ENCODE measurements at places on chromosomes 3 and 15.

GRCh38 chr3:135752851-135753250 lies 212.7 kb upstream of the PPP2R3A start:
- DNase-seq = peak; percentile 10

DNA sequence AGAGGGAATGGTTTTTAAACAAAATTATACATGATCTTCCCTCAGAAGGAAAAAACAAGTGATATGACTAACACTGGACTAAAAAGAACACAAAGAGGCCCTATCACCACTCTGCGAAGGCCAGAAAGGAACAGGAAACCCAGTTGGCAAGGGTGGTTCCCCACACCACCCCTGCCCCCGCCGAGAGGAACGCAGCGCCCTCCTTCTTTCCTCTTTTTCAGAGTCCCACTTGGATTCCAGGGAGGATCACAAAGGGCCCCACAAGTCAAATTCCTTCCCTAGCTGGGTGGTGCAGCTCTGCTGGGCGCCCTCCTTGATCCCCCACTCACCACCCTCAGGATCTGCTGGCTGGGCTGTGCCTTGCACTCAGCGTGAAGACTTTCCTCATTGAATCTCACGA lies 29.8 kb downstream of the PLA1A start:
- DNase-seq = peak; percentile 37

DNA sequence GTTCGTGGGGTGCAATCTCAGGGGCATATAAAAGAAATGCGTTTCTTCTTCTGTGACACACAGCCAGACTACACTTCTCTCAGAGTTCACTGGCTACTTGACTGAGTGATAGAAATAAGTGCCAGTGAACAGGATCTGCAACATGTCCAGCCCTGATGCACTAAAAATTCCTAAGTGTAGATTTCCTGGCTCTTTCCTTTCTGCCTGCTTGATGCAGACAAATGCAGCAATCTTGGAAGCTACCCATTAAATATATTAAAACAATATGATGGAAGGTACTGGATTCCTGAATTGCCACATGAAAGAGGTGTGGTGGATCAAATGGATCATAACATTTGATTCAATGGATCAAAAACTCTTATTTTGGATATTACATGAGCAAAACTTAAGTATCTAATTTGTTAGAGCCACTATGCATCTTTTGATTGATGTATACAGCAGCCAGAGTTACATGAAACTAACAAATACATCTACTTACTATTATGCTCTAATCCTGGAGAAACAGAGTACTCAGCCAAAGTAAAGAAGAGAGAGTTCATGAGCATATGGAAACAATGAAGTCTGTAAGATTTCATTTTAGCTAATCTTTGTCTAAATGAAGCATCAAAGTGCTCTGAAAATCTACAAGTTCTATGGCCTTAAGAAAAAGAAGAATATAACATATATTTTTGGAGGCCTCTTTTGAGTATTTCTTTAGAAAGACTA lies 222.6 kb downstream of the ZNF385D start:
- no peak for DNase-seq

GRCh38 chr3:73188707-73189106 lies 127.2 kb downstream of the EBLN2 start:
- DNase-seq = no peak

- DNase-seq = no peak
Observed at GRCh38 chr3:55789516-55789915, 302.4 kb upstream of the WNT5A start.

DNA sequence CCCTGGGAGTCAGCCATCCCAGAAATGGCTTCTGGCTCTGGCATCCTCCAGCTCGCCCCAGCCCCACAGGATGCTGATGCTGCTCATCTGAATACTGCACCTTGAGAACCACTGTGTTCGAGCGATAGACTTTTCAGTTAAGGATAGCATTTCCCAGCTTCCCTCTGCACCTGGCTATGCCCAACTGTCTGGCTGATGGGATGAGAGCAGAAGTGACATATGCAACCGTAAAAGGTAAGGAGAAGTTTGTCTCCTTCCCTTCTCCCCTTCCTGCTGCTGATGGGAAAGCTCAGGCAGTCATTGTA lies 9.7 kb upstream of the HHATL start:
- DNase-seq = no peak

- no peak for DNase-seq
Observed at GRCh38 chr3:183031826-183032225, 51.5 kb upstream of the DCUN1D1 start.

DNA sequence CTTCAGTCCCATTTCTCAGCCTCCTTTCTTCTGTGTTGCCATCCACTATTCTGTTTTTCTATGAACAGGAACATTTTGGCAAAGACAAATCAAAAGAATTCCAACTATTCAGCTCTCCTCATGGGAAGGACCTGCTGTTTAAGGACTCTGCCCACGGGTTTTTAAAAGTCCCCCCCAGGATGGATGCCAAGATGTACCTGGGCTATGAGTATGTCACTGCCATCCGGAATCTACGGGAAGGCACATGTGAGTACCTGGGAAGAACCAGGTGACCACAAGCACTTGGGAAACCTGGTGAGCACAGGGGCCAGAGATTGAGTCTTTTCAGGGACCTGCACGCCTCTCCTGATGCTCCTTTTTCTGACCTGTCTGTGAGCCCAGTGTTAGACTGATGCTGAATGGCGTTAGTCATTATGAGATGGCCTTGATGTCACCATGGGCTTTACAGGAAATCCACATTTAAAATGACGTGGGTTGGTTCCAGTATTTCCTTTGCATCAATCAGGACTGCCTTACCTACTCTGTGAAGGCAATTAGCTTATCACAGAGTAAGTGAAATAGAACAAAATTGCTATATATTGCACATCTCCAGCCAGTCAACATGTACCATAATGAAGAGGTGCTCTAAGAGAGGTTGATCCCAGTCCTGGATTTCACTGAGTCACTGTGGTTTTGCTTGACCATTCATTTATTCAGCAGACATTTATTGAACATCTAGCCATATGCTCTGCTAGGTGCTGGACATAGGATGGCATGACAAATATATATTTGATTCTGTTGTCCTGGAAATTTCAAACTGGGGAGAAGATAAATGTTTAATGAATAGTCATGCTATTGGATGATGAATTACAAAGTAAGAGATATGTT lies 11.7 kb downstream of the TF start:
- no peak for DNase-seq

GRCh38 chr15:42139596-42139995 lies 16.8 kb downstream of the PLA2G4F start:
- peak; percentile 62 for DNase-seq

GRCh38 chr3:57130571-57131209 lies 34.5 kb downstream of the IL17RD start:
- DNase-seq = no peak

- no peak for DNase-seq
Observed at GRCh38 chr3:35473956-35474355, 165.4 kb upstream of the ARPP21 start.

DNA sequence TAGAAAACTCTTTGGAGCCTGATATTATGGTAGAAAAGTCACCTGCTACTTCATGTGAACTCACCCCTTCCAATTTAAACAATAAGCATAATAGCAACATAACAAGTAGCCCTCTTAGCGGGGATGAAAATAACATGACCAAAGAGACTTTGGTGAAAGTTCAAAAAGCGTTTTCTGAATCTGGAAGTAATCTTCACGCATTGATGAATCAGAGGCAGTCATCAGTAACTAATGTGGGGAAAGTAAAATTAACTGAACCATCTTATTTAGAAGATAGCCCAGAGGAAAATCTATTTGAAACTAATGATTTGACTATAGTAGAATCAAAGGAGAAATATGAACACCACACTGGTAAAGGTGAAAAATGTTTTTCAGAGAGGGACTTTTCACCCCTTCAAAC lies 5.1 kb upstream of the SCG5 start:
- DNase-seq = no peak

GRCh38 chr3:25460751-25461150 lies 32.7 kb downstream of the RARB start:
- DNase-seq = peak; percentile 16

DNA sequence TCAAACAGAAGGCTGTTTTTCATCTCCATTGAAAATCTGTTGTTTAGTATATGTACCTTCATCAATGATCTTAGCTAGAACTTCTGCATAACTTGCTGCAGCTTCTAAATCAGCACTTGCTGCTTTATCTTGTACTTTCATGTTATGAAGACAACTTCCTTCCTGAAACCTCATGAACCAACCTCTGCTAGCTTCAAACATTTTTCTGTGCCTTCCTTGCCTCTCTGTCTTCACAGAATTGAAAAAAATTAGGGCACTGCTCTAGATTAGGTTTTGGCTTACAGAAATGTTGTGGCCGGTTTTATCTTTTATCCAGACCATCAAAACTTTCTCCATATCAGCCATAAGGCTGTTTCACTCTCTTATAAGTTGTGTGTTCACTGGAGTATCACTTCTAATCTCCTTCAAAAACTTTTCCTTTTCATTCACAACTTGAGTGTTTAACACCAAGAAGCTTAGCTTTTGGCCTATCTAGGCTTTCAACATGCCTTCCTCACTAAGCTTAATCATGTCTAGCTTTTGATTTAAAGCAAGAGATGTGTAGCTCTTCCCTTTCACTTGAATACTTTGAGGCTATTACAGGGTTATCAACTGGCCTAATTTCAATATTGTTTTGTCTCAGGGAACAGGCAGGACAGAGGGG lies 78.6 kb downstream of the IGSF11 start:
- no peak for DNase-seq

DNA sequence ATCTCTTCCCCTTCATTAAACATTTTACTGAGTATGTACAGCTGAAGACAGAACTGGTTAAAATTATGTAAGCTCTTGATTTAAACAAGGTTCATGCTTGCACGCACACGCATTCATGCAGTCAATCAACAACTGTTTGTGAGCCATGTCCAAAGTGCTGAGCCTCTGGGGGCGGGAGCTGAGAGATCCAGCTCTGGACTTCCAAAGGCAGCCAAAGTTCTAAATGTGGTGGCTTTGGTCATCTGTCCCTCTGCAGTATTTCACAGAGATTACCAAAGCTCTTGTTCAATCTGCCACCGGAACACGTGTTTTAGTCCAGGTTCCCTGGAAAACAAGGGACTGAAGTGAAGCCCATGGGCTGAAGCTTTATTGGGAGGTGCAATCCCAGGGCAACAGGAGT lies 52.4 kb upstream of the SNRPA1 start:
- DNase-seq = no peak

- DNase-seq = no peak
Observed at GRCh38 chr15:59906046-59906445, 98.1 kb upstream of the FOXB1 start.

DNA sequence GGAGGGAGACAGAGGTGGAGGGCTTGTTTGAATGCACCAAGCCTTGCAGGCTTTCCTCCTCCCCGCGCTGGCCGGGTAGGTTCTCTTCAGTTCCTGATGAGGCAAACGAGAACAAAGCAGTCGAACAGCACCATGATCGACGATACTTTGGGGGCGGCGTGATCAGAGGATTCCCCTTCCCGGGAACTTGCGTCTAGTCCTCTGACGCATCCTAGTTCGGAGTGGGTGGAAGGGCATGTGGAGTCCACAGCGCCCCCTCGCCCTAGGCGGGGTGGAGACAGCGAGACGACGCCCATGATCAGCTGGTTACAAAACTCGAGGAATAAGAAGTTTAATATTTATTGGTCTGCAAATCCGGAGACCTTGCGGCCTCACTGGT lies 452 bp upstream of the SV2B start:
- no peak for DNase-seq

- DNase-seq = no peak
Observed at GRCh38 chr3:107634099-107634489, 111.3 kb downstream of the BBX start.

GRCh38 chr3:197847866-197848401 lies 56.9 kb downstream of the LRCH3 start:
- DNase-seq = peak; percentile 61

DNA sequence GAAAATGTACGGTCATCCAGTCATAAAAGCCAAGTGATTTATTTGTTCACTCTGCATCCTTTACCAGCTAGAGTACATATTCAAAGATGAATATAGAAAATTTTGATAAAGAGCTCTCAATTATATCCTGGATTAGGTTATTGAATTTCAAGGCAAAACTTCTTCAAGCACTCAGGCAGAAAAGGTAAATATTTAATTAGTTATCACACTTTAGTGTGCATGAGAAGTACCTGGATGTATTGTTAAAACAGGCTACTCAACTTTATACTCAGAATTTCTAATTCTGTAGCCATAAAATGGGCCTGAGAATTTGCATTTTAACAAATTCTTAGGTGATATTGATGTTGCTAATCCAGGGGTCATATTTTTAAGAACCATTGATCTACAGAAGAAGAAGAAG lies 45.3 kb downstream of the ILDR1 start:
- DNase-seq = no peak

- no peak for DNase-seq
Observed at GRCh38 chr15:35696767-35697231, 150.8 kb upstream of the DPH6 start.

DNA sequence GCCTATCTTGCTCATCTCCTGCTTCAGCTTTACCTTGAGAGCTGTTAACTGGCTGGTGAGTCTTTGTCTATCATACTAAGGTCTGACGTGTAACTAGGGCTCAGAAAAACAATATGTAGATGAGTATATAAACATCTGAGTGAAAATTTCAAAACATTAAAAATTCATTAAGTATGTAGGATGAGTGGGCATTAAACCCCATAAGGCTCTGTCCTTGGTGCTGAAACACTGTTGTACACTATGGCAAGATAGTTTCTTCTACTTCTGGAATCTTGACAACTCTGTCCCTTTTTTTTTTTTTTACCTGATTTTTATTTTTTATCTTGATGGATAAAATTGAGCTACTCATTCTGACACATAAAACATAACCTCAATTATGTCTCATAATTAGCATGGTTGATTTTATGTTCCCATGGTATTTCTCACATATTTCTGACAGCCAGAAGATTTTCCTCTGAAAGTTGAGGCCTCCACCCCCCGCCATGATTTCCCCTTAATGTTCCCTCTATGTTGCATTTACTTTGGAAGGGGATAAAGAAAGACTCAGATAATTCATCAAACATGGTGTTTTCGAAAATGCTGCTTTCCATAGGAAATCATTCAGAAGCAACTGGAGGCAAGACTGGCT lies 54.3 kb downstream of the DGKG start:
- DNase-seq = peak; percentile 89

- no peak for DNase-seq
Observed at GRCh38 chr3:98008855-98009254, 26.3 kb downstream of the GABRR3 start.

GRCh38 chr3:64460877-64461276 lies 226.9 kb downstream of the ADAMTS9 start:
- DNase-seq = no peak

DNA sequence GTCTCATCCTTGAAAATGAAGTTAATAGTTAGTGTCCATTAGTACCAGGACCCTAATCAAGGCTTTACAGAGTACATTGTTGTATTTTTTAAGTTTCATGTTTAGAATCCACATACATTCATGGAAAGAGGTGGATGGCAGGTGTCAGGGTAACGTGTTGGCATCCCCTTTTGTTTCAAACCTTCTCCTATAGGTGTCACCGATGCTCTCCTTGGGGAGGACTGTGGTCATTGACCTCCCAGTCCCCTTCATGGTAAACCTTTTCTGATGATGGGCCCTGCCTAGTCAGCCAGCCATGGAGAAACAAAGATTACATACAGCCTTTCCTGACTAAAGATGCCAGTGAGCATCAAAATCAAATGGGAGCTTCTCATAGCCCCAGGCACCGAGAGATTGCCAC lies 574.8 kb downstream of the AGBL1 start:
- no peak for DNase-seq

- DNase-seq = no peak
Observed at GRCh38 chr3:18211116-18211515, 214.0 kb downstream of the SATB1 start.

- no peak for DNase-seq
Observed at GRCh38 chr15:33179874-33180273, 14.6 kb downstream of the FMN1 start.

Measured in hematopoietic multipotent progenitor cell treated with erythropoietin and hydrocortisone succinate and interleukin-3 and kit ligand, for 6 days (in vitro differentiated cells).